ENCODE measurements at places on chromosomes 7 and 10.

- no peak for DNase-seq
These were observed 167.6 kb downstream of the LRMDA start for GRCh38 chr10:75598998-75599397.

GRCh38 chr10:124222988-124223710, 129.8 kb upstream of the CHST15 start:
- no peak for DNase-seq

GRCh38 chr10:124593431-124593985, 131.9 kb downstream of the LHPP start:
- DNase-seq, result no peak

DNA sequence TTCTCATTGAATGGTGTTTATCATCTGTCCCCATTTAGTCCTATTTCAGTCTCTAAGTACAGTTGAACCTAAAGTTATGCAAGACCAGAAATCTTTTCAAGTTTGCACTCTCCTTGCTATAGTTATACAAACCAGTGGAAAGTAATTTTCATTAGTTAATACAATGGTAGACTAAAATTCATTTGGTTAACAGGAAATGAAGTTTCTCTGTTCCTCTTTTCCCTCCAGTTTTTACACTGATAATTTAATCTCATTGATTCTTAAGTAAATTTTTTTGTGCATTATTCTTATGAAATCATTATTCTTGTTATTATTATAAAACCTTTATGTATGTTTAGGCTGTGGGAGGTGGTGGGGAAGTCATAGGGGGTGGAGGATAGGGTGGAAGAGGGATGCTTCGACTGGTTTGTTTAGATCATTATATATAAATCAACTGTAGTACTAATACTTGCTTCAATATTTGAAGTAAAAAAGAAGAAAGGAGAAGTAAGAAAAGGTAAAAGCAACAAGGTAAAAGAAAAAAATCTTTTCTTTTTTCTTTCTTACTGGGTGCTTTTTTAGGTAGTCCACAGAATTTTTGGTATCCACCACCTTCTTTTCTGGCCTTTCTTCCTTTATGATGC, 104.1 kb downstream of the GPR85 start:
- DNase-seq, result no peak

- DNase-seq, result no peak
These were observed 152.0 kb downstream of the TPST1 start for GRCh38 chr7:66357087-66357486.

DNA sequence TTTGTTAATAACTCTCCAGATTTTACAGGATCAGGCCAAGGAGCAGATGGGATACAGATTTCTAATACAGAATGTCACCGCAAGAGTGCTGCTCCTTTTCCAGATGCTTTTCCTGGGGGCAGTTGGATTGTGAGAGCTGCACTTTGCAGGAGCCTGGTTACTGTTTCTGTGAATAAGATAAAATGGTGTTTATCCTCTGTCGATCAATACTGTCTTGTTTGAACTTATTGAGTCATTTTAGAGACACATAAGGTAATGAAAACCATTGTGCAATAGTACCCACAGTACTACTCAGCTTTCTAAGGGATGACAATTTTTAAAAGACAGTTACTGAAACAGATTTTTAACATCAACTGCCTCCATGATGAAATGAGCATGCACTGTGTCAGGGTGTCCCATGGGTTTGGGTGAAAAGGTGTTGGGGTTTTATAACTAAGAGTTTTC, 2.9 kb downstream of the A1CF start:
- no peak for DNase-seq

DNA sequence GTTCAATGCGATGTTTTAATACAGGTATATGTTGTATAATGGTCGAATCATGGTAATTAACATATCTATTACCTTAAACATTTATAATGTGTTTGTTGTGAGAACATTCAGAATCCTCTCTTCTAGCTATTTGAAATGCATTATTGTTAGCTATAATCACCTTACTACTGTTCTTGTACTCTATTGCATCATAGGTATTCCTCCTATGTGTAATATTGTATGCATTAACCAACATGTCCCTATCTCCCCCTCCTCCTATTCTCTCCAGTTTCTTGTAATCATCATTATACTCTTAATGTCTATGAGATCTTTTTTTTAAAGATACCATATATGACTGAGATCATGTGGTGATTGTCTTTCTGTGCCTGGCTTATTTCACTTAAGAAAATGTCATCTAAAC, 235.2 kb downstream of the ATRNL1 start:
- no peak for DNase-seq

- DNase-seq, result no peak
These were observed 1.9 kb downstream of the CLRN3 start for GRCh38 chr10:127890832-127891334.

- no peak for DNase-seq
These were observed 2.6 kb upstream of the CAV1 start for GRCh38 chr7:116522247-116522646.

GRCh38 chr10:48309711-48310226, 3.3 kb downstream of the MAPK8 start:
- DNase-seq, result no peak

GRCh38 chr7:88694207-88694606, 65.3 kb upstream of the ZNF804B start:
- no peak for DNase-seq

- no peak for DNase-seq
These were observed 62.7 kb downstream of the NOC3L start for GRCh38 chr10:94300042-94300441.

DNA sequence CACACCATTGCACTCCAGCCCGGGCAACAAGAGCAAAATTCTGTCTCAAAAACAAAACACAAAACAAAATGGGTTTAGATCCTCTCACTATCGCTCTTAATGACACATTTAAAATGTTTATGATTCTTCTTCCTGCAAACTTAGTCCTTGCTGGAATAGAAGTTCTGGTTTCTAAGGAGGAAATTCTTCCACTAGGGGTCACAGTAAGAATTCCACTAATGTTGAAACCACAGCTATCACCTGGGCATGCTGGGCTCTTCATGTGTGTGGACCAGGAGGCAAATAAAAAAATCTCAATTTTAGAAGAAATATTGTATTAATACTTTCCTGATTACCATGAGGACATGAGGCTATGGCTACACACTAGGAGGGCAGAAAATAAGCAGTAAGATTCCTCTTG, 915.8 kb downstream of the TYW1 start:
- no peak for DNase-seq

DNA sequence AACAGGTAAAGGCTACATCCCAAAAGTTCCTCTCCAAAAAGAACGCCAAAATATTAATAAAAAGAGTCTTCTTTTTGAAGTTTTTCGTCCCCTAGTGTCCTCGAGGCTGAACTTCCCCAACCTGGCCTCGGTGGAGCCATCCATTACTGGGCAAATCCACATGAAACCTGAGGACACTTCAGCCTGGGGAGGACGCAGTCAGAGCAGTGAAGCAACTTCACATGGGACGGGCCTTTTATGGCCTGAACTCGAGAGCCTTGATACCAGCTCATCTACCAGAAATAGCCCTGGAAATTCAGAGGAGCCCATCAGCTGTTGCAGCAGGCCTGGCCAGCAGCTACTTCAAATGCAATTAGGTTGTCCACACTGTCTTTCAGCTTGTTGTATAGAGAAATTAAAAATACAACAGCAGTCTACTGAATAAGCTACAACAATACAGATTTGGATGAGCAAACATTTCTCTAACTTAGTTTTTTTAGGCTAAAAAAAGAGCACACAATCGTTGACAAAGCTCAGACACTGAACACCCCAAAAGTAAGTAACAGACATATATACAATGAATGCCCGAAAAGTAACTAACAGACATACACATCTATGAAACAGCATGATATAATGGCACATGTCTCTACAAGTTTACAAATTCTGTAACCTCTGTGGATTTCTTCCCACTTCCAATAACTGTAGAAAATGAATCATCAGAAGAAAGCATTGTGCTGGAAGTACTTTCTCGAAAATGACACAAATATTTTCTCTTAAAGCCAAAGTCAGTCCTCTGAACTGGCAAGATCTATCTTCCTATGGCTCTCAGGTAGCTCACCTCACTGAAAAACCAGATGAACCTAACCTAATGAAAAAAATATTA, at the start of gene SVIL:
TSS of gene SVIL (minus strand) at position 208 of the 862 bp plus-strand sequence. CDS start 79,913 bp downstream, outside the sequence.
- no peak for DNase-seq

Measured in caudate nucleus (tissue), 63 donors.